Head of caudate nucleus (tissue), 42 donors: ENCODE measurements at places on chromosomes 2 and 18.

GRCh38 chr2:128510701-128511397 lies 192.2 kb upstream of the HS6ST1 start:
- no peak for DNase-seq

- DNase-seq: no peak
Observed at GRCh38 chr18:13353084-13353823, 134.7 kb downstream of the LDLRAD4 start.

DNA sequence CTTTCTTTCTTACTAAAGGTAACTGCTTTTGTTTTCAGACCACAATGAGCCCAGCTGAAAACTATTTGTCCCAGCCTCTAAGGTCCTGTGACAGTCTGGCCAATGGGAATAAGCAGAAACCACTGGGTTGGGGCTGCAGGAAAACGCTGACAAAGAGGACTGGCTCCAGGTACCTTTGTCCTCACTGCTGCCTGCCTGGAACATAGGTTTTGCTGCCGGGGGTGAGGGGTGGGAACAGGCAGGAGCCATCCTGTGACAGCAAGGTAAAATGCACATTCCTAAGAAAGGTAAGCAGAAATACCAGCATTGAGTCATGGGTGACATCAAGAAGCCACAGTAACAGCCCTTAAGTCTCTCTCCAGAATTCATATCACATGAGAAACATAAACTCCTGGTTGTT lies 21.6 kb downstream of the PTPN2 start:
- DNase-seq: no peak

GRCh38 chr2:195779491-195779890 lies 122.5 kb downstream of the SLC39A10 start:
- DNase-seq: no peak

- peak; percentile 64 for DNase-seq
Observed at GRCh38 chr18:70454704-70455322, 166.0 kb downstream of the SOCS6 start.

DNA sequence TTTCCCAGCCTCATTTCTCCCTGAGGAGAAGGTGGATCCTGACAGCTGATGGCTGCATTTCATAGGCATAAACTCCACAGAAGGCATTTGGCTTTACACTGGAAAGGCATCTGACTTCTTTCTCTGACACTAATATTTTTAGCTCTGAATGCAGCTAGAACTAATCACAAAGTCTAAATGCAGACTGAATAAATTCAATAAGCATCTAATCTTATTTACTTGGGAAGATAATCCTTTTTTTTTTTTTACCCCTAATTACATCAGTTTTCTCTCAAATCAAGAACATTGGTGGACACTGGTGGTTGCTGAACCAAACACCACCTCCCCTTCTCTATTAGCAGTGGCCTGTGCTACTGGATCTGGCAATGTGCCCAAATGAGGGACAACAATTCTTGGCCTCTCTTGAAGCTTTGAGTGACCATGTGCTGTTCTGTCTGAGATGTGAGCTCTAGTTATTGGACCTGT lies 50.9 kb upstream of the CD226 start:
- DNase-seq: no peak

GRCh38 chr2:180730976-180731375 lies 249.4 kb upstream of the UBE2E3 start:
- no peak for DNase-seq
